ENCODE measurements at places on chromosomes 1 and 21.

DNA sequence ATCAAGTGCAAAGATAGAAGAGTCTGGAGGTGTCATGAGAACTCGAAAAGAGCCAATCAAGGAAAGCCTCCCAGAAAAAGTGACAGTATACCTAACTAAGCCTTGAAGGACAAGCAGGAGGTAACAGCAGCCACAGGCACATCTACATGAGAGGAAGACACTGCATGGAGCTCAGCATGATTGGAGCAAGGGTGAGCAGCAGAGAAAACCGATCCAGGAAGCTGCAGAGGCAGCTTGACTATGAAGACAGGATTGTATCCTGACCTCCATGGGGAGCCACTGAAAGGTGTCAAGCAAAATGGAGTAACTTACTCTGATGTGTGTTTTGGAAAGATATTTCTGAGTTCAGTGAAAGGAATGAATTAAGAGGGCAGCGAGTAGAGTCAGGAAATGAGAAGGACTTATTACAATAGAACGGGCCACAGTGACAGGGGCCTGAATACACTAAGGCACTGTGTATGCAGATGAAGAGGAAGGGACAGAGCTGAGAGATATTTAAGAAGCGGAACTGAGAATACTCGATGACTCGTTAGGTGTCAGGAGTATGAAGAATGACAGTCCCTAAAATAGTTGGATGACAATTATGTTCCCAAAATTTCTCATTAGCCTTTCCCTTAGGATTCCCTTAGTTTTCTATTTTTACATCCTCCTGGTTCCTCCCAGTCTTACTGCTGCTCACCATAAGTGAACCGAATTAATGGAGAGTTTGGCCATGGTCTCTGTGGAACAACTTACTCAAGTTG is 139.3 kb upstream of the NFIA start:
- DNase-seq: no peak

DNA sequence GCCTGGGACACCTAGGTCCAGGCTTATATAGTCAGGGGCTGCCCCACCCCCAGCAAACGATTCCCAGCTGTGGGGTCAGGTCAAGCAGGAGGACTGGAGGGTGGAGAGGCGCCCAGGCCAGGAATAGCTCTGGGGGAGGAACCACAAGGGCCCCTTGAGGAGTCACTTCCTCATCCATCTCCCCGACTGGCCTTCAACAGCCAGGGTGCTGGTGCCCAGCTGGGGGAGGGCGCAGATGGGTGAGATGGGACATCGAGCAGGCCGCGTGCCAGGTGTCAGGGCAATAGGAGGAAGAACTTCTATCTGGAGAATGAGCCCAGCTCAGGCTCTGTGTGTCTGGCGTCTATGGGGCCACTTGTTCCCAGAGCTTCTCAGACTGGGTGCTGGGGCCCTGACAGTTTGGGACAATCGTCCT is 208 bp upstream of the MYBPH start:
- DNase-seq: no peak

- no peak for DNase-seq
Measured at GRCh38 chr1:32904797-32905196, 3.6 kb upstream of the TMEM54 start.

GRCh38 chr1:154970631-154971340 is at the start of gene SHC1:
TSS of gene SHC1 (minus strand) at chr1:154970747. CDS start at chr1:154970526, 221 bp downstream.
- peak; percentile 39 for DNase-seq

- peak; percentile 83 for DNase-seq
Measured at GRCh38 chr1:100927276-100927675, 31.4 kb downstream of the SLC30A7 start.

DNA sequence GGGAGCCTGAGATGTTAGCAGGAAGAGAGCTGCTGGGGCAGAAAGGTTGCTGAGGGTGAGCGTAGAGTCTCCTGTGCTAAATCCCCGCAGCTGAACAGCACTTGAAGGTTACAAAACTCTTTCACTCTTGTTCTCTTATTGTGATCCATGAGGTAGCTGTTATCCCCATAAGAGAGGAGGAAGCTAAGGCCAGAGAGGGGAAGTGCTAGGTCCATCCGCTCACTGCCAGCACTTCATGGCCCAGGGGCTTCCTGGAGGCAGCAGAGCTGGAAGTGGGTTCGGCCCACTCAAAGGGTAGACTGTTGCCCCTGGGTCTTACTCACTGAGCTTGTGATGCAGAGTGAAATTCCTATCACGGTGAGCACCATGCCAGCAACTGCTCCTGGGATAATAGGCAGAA is 5.6 kb downstream of the TMEM234 start:
- no peak for DNase-seq

GRCh38 chr1:42456010-42456753 is at the start of the genes PPCS and ZMYND12:
TSS of gene PPCS (plus strand) at chr1:42456543. CDS start at chr1:42456566, 23 bp downstream.
TSS of gene ZMYND12 (minus strand) at chr1:42456022. CDS start at chr1:42455997, 25 bp downstream.
- DNase-seq: peak; percentile 88

DNA sequence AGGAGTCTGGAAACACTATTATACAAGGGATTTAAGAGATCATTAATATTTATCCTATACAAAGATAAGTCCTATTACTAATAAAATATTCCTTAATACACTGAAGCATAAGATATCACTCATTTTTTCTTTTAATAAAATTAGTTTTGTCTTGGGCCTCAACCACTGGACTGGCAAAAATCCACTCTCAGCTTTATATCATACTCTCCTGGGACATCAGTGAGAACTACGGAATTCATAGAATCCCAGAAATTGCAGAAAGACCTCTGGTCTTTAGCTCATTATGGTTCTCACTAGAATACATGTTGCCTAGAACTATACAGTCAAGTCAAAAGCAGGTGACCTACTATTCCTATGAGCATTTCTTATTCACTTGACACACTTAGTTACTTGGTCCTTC is 285.0 kb downstream of the LRRC40 start:
- no peak for DNase-seq

DNA sequence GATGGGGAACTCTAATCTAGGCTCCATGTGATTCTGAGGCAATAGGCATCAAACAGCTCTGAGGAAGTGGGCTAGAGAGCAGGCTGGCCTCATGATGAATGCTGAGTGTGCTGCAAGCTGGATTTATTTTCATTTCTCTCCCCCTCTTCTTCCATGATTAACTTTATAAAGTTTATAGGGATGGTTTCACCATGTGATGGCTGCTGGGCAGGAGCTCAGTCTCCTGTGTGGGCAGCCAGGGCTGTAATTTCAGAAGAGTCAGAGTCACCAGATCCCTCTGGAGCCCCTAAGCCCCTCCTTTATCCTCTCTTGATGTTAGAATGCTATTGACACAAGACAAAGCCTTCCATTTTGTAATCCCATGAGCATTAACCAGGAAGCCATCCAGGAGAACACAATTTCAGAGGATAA is 143.6 kb downstream of the CNIH3 start:
- no peak for DNase-seq

DNA sequence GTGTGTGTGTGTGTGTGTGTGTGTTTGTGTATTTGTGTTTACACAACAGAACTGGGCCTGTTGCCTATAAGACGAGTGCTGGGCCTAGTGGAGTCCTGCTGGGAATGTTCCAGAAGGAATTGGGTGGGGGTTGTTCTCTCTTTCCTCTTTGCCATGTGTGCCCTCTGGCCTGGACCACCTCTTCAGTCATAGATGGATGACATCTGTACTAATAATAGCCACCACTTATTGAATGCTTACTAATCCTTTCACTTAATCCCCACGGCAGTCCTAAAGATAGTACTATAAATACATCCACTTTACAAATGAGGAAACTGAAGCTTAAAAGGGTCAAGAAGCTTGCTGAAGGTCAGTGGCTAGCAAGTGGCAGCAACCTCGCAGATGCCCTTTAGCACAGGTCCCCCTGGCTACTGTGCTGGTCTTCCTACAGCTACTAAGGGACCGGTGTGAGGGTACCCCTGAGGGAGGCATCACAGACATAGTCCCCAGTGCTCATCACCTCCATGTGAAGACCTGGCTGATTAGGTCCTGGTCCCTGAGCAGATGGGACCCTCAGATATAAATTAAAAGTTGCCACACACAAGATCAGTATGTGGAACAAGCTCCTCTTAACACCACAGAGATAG is 55.2 kb upstream of the KIF1B start:
- no peak for DNase-seq

DNA sequence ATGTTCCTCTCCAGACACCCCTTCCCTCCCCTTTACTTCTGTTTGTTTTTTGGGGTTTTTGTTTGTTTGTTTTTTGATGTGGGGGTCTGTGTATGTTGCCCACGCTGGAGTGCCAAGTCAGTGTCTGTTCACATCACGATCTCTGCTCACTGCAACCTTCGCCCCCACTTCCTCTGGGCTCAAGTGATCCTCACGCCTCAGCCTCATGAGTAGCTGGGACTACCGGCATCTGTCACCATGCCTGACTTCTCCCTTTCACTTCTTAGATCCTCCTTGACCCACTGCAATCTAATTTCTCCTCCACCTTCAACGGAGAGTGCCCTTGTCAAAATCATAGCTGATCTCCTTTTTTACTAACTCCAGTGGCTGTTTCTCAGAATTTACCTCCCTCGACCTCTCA is 100.7 kb upstream of the KIF26B start:
- no peak for DNase-seq

- DNase-seq: no peak
Measured at GRCh38 chr1:5297886-5298239, 643.5 kb downstream of the AJAP1 start.

- peak; percentile 73 for DNase-seq
Measured at GRCh38 chr1:204446413-204447111, 34.9 kb upstream of the PPP1R15B start.

- no peak for DNase-seq
Measured at GRCh38 chr1:227769047-227769935, 34.1 kb downstream of the SNAP47 start.

DNA sequence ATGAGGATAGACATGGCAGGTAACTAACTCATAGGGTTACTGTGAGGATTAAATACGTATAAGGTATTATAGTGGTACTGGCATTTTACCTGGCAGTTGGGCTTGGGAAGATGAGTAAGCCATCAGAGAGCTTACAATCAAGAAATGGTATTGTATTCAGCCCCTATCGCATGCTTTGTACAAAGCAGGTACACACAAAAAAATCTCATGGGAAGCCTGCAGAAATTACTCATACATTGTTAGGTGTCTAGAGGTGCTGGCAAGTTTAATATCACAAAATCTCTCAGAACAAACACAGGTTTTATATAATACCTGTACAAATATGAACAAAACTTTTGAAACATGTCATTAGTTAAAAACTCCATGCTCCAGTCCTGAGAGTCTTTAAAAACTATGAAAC is 71.8 kb upstream of the CNN3 start:
- no peak for DNase-seq

- no peak for DNase-seq
Measured at GRCh38 chr1:162376691-162377090, at the start of gene SPATA46. TSS of gene SPATA46 (minus strand) at chr1:162376854. CDS start at chr1:162376790, 64 bp downstream.

GRCh38 chr1:81820765-81821164 is 20.0 kb downstream of the ADGRL2 start:
- DNase-seq: no peak

DNA sequence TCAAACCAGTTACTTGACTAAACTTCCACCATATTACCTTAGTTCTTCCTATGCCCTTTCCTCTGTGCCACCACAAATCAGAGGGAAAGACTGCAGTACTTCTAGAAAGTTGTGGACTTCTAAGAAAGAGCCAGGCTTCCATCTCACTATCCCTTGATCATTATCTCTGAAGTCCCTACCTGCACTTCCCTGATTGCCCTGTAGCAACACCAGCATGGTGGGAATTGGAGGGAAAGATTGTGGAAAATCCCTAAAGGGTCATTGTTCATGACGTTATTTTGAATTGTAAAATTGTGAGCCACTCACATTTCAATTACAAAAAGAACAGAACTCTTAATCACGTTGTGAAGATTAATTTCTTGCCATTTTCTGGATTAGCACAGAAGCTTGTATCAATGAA is 23.4 kb upstream of the KIAA1614 start:
- DNase-seq: no peak

DNA sequence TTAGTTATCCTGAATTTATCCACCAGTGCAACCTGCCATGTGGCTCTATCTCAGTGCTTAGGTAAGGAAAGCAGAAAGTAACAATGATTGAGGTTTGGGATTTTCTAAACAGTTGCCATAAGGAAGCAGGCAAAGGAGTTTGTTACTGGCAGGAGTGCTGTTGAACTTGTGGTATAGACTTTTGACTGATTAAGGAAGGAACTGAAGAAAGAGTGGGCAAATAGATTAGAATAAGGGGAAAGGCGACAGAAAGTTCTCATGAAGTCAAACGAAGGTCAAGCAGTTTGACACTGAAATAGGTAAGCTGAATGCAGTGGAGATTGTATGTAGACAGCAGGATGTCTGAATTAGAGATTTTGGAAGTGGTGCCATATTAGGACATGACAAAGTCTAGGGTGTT is 24.2 kb upstream of the CR2 start:
- DNase-seq: no peak

- DNase-seq: no peak
Measured at GRCh38 chr21:29775462-29775861, 164.3 kb downstream of the GRIK1 start.

DNA sequence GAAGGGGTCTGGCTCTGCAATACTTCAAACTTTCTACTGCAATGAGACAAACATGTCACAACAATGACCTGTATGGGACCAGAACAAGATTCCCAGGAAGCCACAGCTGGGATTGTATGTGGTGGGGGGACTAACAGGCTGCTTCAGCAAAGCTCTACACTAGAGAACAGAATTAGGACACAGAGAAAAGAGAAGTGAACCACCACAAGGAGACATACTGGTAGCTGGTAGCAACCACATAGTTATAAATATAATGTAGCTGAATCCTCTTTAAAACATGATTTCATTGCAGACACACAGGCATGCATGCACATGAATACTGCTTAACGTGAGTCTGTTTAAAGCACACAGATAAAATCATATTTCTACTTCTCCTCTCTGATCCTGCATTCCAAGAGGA is 3.5 kb upstream of the ILDR2 start:
- DNase-seq: no peak

- no peak for DNase-seq
Measured at GRCh38 chr1:205449750-205450443, 5.9 kb downstream of the BLACAT1 start.

DNA sequence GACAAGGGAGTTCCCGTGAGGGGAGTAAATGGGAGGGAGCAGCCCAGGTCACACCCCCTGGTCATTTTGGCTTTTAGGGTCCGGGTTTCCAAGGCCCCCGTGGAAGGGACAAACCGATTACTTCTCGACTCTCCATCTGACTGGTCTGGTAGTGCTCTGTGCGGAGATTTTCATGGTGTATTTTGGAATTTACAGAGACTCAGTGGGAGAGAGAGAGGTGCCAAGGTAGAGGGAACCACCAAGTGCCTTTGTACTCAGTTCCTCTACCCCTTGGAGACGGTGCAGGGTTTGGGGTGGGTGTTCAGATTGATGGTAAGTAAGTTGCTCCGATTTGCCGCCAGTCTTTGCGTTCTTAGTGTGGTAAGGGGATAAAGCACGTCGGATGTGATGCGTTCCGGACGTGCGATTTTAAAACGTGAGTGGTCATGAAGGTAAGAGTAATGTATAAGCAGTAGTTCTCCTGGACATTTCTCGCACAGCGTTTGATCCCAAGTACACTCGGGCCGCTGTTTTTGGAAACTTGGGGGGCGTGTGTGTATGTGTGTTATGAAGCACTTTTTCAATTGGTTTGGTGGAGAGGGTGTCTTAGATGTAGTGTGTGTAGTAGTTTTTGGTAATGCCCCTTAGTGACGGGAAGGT is 682 bp downstream of the SUCO start:
- DNase-seq: peak; percentile 69

GRCh38 chr1:192849011-192849410 is 40.2 kb downstream of the RGS2 start:
- no peak for DNase-seq
